Activated T-helper 1 cell treated with anti-CD3 and anti-CD28 coated beads, Interleukin-2, amount 50 U/mL, for 16 hours (primary cell): ENCODE measurements at places on chromosomes 5 and 9.
A peak's percentile ranks its signal among the peaks of the same experiment; 100 is the strongest.

DNA sequence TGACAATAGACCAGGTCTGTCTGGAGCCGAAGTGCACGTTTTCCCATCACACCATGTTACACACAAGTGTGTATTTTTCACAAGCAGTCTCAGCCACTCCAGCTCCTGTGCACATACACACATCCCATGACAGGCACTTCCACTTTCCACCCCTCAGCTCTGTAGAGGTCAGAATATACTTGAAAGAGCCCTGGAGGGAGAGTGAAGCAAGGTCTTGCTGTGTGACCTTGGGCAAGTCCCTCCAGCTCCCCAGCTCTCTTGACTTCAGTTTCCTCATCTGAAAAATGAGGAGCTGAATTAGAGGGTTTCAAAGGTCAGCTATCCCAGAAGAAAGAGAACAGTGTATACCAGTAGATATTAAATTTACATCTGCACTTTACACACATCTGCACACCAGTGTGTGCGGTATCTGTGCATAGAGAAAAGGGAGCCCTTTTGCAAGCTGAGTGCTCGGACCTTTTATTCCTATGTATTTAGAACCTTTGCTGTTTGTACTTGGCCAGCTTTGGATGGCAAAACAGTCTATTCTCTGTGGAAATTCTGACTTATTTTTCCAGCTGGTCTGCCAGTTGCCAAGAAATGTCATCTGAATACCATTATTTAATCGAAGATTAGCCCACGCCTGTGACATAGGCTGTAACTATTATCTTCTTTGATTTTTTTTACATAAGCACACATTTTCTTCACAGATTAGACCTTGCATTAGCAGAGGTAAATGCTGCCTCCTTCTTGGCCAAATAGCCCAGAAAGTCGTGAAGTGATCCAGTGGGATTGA is 528.0 kb downstream of the BNC2 start:
- DNase-seq = no peak

DNA sequence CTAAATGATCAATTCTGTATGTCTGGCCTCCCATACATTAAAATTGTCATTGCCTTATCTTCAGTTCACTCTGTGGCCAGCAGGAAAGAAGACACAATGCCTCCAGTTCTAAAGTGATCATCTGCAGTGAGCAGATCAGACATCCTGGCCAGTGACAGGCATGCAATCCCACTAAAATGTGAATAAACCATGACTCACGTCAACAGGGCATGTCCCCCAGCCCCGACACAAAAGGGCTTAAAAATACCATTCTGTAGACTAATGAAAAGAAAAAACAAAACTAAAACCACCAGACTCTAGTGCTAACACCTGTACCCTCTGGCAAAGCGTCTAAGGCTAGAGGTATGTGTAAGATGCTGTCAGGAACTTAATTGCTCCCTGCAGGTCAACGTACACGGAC is 38.5 kb downstream of the DDX31 start:
- DNase-seq = no peak

GRCh38 chr9:95125652-95126051 is 191.9 kb downstream of the FANCC start:
- DNase-seq = no peak

DNA sequence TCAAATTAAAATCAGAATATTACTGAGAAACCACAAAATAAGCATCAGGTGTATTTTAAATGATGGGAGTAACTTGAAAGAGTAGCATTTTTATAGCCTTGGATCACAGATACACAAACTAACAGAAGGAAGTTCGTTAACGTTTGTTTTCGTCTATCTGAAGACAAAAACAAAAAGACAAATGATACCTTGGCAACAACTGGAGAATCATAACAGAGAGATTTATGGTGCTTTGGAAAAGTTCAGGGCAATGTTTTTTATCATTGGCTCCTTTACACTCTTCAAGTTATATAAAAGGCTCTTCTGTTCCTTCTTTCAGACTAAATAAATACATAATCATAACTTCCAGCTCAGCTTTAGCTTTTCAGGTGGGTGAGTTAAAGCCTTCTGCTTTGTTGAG is 128.1 kb upstream of the VLDLR start:
- DNase-seq = no peak

- DNase-seq = no peak
Measured at GRCh38 chr9:79213417-79214125, 358.2 kb upstream of the TLE4 start.

- DNase-seq = no peak
Measured at GRCh38 chr9:30732060-30732459, 1652.4 kb upstream of the ACO1 start.

DNA sequence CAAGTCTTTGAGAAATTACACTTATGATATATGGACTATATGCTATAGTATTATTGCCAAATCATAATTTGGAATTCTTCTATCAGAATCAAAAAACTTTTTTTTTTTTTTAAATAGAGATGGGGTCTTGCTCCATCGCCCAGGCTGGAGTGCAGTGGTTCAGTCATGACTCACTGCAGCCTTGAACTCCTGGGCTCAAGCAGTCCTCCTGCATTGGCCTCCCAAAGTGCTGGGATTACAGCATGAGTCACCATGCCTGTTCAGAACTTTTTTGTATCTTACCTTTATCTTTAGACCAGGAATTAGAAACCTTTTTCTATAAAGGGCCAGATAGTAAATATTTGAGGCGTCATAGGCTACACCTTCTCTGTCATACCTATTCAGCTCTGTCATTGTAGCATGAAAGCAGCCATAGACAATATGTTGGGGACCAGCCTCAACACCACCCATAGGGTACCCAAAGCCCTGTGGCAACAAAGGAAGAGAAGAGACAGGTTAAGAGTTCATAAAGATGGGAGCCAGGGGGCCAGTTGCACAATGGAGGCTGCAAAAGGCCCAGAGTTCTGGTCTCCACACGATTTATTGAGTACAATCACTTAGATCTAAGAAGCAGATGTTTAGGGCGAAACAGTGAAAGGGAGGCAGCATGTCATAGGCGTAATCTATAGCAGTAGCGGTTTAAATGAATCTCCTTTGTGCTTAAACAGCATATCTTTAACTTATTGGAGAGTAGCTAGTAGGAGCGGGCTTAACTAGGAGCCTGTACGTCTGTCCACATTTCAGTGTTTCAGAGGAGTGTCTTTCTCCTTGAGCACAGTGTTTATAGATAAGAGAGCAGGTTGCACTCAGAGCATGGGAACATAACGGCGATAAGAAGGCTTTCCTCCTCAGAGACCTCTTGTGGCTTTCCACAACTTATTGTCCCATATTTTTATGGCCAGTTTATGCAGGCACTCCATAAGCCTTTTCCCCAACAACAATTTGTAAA is 12.5 kb downstream of the ECM2 start:
- no peak for DNase-seq

GRCh38 chr9:6829027-6829426 is 71.3 kb downstream of the KDM4C start:
- no peak for DNase-seq

DNA sequence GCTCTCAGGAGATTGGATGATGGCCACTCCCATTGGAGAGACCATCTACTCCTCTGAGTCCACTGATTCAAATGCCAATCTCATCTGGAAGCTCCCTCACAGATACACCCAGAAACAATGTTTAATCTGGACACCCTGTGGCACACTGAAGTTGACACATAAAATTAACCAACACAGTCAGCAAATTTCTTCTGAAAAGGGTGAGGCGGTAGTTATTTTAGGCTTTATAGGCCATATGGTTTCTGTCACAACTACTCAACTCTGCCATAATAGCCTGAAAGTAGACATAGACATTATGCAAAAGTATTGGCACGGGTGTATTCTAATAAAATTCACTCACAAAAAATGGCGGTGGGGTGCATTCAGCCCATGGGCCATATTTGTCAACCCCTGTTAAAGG is 244.5 kb upstream of the VLDLR start:
- DNase-seq = no peak

GRCh38 chr9:116941266-116941665 is 254.2 kb downstream of the TRIM32 start:
- no peak for DNase-seq

DNA sequence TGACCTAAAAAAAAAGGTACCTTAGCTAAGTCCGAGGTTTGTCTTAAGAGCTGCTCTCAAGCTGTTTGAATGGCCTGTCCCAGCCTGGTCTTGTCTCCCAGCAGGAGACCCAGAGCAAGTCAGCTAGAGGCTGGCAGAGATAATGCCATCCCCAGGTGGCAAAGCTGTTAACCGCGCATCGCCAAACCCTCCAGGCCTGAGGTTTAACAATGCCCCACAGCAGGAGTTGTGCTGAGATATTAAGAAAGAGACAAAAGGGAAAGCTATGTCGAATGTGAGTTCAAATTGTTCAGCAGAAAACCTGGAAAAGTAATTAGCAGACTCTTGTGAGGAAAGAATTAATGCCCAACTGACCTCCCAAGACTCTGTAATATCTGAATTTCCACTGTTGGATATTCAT is 187.1 kb downstream of the FSTL4 start:
- no peak for DNase-seq

GRCh38 chr9:93668261-93668871 is 92.0 kb downstream of the PHF2 start:
- peak; percentile 2 for DNase-seq

- DNase-seq = no peak
Measured at GRCh38 chr9:111037708-111038330, 451 bp downstream of the LPAR1 start.

- no peak for DNase-seq
Measured at GRCh38 chr5:131825404-131826013, 28.7 kb upstream of the FNIP1 start.

- no peak for DNase-seq
Measured at GRCh38 chr5:131160134-131160533, 4.9 kb downstream of the HINT1 start.

DNA sequence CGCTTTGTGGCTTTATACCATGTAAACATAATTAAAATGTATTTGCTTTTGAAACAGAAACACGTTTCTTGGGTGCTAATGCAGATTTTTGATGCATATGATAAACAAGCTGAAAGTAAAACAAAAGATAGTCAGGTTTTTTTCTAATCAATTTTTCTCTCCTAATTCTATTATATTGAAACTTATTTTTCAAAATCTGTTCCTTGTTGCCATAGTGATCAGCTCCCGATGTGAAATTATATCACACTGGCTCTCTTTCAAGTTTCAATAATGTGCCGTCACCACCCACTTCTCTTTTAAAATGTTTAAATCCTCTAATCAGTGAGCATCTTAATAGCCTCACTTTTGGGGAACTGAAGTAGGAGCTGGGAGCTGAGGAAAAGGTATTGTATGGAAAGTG is 36.4 kb upstream of the DAPK1 start:
- no peak for DNase-seq

DNA sequence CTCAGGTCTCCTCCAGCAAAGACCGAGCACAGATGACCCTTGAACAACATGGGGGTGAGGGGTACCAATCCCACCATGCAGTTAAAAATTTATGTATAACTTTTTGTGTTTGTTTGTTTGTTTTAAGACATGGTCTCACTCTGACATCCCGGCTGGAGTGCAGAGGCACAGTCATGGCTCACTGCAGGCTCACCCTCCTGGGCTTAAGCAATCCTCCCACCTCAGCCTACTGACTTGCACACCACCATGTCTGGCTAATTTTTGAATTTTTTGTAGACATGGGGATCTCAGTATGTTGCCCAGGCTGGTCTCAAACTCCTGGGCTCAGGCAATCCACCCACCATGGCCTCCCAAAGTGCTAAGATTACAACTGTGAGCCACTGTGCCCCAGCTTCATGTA is 231.0 kb upstream of the PIK3R1 start:
- no peak for DNase-seq
